ENCODE measurements at places on chromosomes 3 and 15.

DNA sequence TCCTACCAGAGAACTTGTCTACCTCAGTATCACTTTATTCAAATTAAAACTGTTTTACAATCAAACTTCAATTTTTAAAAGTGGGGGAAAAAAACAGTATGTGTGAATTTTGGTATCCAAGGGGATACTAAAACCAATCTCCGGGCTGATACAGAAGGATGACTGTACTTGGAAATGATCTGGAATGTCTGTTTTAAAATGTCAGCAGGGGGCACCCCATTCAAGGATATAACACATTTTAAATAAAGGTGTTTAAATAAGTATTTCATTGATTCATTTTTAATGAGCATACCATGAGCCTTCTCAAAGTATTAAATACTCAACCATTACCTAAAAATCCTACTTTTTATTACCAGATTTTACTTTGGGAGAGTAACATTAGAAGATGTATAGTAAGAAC, 67.9 kb downstream of the ULK4 start:
- DNase-seq, result no peak

DNA sequence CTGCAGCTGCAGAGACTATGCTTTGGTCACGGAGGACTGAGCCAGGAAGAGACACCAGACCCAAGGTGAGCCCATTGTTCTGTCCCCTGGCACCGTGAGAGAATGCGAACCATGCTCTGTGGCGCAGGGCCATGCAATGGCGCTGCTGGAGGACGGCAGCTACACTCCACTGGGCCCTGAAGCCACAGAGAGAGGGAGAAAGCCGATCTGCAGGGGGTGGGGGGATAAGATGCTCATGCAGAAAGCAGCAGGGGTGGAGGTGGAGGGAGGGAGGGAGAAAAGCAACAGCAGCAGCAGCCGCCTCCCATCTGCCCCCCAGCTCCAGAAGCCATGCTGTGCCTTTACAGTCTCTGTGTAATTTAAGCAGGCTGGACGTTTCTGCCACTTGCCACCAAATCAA, 5.3 kb downstream of the BDH1 start:
- no peak for DNase-seq

- no peak for DNase-seq
Observed at GRCh38 chr3:135516143-135516542, 449.4 kb upstream of the PPP2R3A start.

- DNase-seq, result no peak
Observed at GRCh38 chr3:159451067-159451466, 537.6 kb upstream of the IL12A start.

GRCh38 chr3:191255156-191255555, 56.1 kb downstream of the OSTN start:
- no peak for DNase-seq

DNA sequence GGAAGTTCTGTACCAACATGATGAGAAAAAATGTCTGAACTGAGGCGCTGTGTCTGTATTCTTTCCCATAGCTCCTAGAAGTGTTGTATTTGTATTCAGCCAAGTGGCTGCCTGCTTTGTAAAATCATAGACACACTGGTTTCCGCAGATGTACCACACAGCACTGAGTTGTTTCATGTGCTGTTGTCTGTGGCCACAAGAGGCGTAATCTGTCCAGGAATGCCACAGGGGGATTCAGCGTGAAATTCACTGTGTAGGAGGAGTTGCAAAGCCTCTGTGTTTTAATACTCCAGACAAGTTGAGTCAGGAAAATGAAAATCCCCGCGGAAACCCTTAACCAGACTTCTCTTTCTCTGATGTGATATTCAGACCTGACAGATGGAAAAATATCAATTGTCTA, 462.2 kb downstream of the NSUN3 start:
- no peak for DNase-seq

- DNase-seq, result no peak
Observed at GRCh38 chr3:45795882-45796765, at the start of gene SLC6A20. Gene SLC6A20, minus strand, starts transcription at chr3:45796536. Its CDS starts 117 bp downstream, at chr3:45796419.

DNA sequence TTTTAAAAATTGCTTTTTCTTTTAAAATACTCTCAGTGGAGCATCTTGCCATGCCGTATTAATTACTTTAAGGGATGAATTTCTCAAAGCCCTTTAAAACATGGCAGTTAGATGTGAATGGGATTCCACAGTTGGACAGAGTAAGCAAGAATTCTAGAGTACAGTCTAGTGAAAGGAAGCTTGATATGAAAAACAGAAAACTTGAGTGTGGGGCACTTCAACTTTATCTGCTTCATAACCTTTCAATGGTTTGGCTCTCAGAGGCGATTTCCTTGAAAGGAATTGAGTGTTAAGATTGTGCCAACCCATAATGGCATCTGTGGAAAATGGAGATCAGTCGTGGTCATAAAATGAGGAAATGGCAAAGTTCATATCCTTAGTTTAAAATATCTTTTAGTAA, 127.7 kb upstream of the SAMMSON start:
- DNase-seq, result no peak

DNA sequence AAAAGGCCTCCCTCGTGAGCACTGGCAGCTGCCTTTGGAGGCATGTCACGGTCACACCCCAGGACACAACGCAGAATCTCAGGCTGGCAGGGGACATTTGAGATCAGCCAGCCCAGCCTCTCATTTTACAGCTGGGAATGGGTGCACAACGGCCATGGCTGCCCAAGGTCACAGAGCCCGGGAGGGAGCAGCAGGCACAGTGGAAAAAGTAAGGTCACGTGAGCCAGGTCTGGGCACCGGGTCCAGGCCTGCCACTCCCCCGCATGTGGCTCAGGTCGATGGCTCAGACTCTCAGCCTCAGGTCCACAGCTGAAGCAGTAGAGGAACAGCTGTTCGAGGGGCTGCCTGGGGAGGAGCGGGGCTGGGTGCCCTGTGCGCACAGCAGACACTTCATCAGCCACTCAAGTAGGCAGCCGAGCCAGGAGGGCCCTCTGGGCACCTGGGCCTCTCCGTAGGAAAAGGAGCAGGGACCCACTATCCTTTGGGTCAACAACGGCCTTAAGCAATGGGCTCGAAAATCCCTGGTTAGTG, 260.6 kb downstream of the GOLGA6L6 start:
- DNase-seq, result no peak
